Activated CD4-positive, alpha-beta T cell treated with anti-CD3 and anti-CD28 coated beads, Interleukin-2, amount 10 ng/mL, durations not matched to agents 24 days and 14 days (primary cell): ENCODE measurements at places on chromosomes 11 and 22. TPM values are rescaled to one million over a fixed set of nuclear protein-coding genes. Genes with fewer than 3 reads are reported as not detected.

OVOL1 gene
- 0.07 TPM in 1 of 2 replicates, not detected in the other for total RNA-seq

ADAMTS15 gene
- total RNA-seq = 0.02 TPM in 1 of 2 replicates, not detected in the other

P2RY2 gene
- not detected in 2 replicates for total RNA-seq

MMP10 gene
- 0.14 TPM in 1 of 2 replicates, not detected in the other for total RNA-seq

PKDREJ gene
- total RNA-seq = not detected in 2 replicates

MICAL2 gene
- total RNA-seq = 501 and 510 TPM in 2 replicates

- no peak overlapping the region for H3K27ac ChIP-seq
- DNase-seq = no peak
- H3K36me3 ChIP-seq = no peaks in the 10 kb centered on the region
- H3K27me3 ChIP-seq = peaks cover 2% of the 10 kb centered on the region
- no peak overlapping the region for H3K4me3 ChIP-seq
These were observed 7.1 kb upstream of the CRYBB2 start for GRCh38 chr22:25212337-25212736.
